ENCODE measurements at places on chromosomes 2 and 18.
A peak's percentile ranks its signal among the peaks of the same experiment; 100 is the strongest.

- DNase-seq, result no peak
These were observed 15.9 kb downstream of the GALNT3 start for GRCh38 chr2:165778187-165778556.

DNA sequence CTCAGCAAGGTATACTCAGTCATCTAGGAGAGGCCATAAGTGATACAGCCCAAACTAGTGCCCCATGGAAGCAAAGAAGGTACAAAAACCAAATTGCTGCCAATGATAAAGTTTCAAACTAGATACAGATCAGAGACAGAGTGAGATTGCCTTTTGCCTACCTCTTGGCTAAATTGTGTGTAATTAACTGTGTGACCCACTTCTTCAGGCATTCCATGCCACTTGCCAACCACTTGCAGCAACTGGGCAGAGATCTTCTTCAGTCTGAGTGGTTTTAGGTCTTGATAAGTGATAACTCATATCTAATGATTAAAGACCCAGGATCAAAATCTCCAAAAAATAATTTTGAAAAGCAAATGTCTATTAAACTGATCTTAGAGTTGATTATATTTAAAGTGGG is 21.1 kb upstream of the NABP1 start:
- no peak for DNase-seq

- no peak for DNase-seq
These were observed 18.3 kb downstream of the SH3BP4 start for GRCh38 chr2:234970099-234970440.

- DNase-seq, result no peak
These were observed 483.9 kb upstream of the ZNF804A start for GRCh38 chr2:184114439-184114838.

- DNase-seq, result no peak
These were observed 146.1 kb downstream of the PXDN start for GRCh38 chr2:1598041-1598710.

- DNase-seq, result no peak
These were observed 37.2 kb downstream of the MBOAT2 start for GRCh38 chr2:8966123-8966908.

- DNase-seq, result no peak
These were observed 170.6 kb downstream of the TWIST2 start for GRCh38 chr2:239018271-239019182.

DNA sequence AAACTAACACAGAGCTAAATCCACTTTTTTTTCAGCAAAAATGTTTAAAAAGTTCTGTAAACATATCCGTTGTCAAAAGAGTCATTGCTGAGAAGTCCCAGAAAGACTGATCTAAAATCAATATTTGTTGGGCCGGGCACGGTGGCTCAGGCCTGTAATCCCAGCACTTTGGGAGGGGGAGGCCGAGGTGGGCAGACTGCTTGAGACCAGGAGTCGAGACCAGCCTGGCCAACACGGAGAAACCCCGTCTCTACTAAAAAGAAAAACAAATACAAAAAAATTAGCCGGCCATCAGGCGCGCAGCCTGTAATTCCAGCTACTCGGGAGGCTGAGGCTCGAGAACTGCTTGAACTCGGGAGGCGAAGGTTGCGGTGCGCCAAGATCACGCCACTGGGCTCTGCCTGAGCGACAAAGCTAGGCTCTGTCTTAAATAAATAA is 1.4 kb downstream of the OLA1 start:
- no peak for DNase-seq

GRCh38 chr2:200451511-200451910 is 58.4 kb downstream of the KCTD18 start:
- no peak for DNase-seq

GRCh38 chr18:7105943-7106342 is 11.7 kb downstream of the LAMA1 start:
- no peak for DNase-seq

DNA sequence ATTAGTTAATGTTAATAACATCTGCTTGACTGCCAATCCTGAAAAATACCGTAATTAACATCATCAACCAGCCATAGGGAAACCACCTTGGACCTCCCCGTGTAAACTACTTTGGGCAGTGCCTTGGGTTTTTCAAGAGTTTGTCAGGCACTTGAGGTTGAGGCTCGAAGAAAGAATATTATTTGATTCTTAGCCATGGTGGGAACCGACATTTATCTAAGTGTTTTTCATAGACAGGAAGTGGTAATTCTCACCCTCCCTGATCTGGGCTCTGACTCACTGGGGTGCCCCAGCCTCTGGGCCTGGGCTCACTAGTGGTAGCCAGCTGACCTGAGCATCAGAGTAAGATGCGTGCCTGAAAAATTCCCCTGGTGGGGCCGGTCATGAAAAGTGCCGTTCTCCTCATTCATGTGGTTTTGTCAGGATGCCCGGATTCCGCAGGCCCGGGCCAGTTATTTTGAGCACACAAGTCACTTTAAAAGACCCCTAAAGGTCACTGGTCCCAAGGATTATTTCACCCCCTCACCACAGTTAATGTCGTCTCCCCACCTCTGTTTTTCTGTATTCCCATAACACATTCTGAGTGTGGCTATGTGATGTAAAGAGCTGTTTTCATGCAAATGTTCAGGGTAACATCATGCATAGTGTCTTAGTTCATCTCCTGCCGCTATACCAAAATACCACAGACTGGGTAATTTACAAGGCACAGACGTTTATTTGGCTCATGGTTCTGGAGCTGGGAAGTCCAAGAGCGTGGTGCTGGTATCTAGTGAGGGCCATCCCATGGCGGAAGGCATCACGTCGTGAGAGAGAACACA is 21.6 kb upstream of the SPATA3 start:
- peak; percentile 22 for DNase-seq

DNA sequence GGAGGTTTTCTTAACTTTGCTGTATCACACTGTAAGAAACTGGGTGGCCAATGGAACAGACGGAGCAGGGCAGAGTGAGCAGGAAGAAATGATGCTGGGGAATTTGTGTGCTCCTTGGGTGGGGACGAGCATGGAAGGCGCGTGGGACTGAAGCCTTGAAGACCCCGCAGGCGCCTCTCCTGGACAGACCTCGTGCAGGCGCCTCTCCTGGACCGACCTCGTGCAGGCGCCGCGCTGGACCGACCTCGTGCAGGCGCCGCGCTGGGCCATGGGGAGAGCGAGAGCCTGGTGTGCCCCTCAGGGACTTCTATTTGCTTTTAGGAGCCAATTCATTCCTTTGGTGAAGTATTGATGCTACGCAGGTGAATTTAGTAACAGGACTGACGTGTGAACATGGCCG is 8.9 kb downstream of the TPO start:
- DNase-seq, result no peak

DNA sequence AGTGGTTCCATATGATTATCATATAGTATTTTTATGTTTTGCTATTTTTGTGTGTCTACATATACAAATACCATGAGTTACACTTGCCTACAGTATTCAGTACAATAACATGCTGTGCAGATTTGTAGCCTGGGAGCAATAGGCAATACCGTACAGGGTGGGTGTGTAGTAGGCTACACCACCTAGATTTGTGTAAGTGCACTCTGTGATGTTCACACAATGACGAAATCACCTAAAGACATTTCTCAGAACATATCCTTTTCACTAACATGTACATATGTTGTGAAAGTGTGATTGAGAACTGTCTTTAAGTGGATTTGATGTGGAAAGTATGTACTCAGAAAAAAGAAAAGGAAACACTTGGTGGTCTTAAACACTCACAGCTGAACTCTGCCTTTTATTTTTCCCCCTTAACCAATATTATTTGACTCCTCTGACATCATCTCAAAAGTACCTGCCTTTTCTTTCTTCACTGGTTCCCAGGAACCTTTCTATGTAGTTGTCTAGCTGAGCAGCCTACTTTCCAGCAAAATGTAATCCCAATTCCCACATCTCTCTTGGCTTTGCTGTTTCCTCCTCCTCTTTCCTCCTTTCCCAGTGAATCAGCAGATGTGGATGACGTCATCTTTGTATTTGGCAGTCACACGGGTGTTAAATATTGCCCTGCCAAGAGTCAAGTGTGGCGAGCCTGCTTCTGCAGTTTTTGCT is 47.7 kb downstream of the OSBPL6 start:
- DNase-seq, result no peak

DNA sequence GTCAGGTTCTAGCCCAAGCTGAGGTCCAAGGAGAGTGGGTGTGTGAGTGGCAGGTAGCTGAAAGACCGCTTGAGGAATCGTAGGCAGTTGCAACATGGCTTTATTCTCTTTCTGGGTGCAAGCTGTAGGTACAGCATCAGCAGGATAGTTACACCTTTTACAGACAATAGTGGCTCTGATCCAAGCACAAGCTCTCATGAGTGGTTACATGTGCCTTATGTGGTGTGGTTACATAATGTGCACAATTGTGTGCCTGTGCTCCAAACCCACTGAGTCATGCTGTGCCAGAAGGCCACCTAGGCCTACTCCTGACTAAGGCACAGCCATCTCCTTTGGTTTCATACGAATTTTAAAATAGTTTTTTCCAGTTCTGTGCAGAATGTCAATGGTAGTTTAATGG is 227.6 kb downstream of the SATB2 start:
- DNase-seq, result no peak

DNA sequence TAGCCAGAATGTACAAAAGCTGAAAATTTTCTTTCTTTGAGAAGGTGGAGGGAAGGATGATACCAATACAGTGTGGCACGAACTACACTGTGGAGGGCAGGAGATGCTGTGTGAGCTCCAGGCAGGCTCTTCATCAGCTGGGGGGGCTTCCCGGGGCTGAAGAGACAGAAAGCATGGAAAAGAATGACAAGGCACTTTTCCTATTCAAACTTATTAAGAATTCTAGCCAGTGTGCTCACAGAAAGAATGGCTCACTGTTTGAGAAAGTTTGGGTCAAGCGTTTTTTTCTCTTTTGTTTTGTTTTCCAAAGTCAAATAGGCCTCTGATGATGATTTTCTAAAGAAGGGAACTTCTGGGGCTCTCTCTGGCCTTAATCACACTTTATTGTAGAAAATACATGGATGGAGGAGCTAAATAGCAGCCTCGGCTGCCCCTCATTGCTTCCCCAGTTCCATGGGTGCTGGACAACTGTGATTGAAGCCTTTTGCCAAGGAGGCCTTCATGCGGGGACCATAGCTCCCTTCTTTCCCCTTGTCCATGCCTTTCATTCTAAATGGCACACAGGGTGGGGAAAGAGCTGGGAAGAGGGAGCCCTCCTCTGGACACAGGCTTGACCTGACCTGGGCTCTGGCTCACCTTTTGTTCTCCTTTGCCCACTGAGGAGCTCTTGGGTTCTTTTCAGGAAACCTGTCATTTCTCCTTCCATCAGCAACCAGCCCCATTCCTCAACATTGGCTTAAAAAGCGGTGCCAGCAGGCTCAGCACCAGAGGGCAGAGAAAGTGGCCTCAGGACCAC is 130.6 kb downstream of the TDRD15 start:
- no peak for DNase-seq

- DNase-seq, result no peak
These were observed 35.5 kb downstream of the DOCK10 start for GRCh38 chr2:225006730-225007129.

DNA sequence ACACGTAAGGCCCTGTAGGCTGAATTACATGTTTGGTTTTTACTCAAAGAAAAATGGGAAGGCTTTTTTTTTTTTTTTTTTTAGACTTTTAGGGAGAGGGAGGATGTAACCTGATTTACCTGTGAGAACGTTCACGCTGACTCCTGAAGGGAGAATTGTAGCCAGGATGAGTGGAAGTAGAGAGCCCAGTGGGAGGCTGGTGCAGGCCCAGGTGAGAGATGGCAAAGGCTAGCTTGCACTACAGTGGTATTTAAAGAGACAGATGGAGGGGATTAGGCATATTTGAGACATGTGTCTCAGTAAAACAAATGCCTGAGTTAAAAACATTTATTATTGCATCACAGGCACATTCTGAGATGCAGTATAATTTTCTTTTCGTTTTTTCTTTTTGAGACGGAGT is 107.9 kb downstream of the CCDC85A start:
- no peak for DNase-seq

- DNase-seq, result no peak
These were observed 889.1 kb upstream of the ZEB2 start for GRCh38 chr2:145408980-145409379.

- no peak for DNase-seq
These were observed 25.4 kb upstream of the ST3GAL5 start for GRCh38 chr2:85913884-85914881.

DNA sequence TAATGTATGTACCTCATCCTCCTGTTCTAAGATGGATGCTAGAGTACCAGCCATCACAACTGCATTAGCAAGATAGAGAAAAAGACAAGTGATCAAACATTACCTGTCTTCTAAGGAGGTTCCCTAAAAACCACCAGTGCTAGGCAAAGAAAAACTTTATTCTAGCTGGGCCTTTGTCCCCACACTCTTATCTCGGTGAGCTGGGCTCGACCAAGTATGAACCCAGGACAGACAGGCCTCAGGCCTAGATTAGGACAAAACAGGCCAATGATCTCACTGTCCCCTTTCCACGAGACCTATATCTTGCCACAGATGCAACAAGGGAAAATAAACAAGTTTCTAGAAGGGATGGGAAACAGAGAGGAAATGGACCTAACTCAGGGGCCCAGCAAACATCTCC is 127.6 kb upstream of the PKDCC start:
- no peak for DNase-seq

GRCh38 chr2:202133909-202134265 is 60.8 kb downstream of the KIAA2012 start:
- DNase-seq, result no peak

GRCh38 chr2:58981237-58981636 is 740.1 kb upstream of the FANCL start:
- DNase-seq, result no peak

DNA sequence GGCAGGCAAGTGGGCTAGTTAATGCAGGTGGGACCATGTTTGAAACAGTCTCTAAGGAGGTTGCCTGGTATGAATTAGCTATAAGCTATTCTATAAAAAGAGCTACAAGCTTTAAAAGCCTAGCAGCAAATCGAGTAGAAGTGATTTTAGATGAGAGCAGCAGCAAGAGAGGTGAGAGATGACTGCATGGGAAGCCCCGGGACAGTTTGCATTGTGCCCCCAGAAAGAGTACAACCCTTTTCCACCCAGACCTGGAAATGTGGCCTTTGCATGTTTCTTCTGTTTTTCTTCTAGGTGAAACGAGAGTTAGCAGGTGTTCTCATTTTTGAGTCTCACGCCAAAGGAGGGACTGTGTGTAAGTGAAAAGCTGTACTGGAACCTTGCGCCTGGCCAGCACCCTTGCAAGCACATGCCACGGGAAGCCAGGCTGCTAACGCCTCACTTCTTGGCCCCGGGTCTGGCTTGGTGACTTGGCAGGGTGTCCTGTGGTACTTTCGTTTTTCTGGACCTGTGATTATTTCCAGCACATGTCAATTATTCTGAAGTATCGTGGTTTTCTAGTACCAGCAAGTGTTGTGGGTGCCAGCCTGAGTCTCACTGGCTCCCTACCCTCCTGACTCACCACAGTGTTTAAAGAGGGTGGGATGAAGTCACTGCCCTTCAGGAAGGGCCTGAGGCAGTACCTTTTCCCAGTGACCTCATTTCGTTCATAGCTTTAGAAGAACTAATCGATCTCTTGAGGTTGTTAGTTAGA is 90.3 kb upstream of the MAP3K20 start:
- DNase-seq, result no peak

- DNase-seq, result no peak
These were observed 602.2 kb downstream of the GALR1 start for GRCh38 chr18:77851802-77852201.

GRCh38 chr2:38498045-38498481 is 104.7 kb downstream of the HNRNPLL start:
- no peak for DNase-seq
